ENCODE measurements at places on chromosomes 7 and 10.

GRCh38 chr10:17445400-17445998 is 8.9 kb downstream of the ST8SIA6 start:
- DNase-seq, result no peak

GRCh38 chr10:3622845-3623621 is 162.0 kb downstream of the KLF6 start:
- DNase-seq, result peak; percentile 67

- no peak for DNase-seq
These were observed 672.5 kb upstream of the ANKRD30A start for GRCh38 chr10:36452851-36453250.

- no peak for DNase-seq
These were observed at the start of gene NME8 for GRCh38 chr7:37848297-37848696. Gene NME8, plus strand, starts transcription at chr7:37848597. Its CDS starts 1,670 bp downstream, at chr7:37850267.

DNA sequence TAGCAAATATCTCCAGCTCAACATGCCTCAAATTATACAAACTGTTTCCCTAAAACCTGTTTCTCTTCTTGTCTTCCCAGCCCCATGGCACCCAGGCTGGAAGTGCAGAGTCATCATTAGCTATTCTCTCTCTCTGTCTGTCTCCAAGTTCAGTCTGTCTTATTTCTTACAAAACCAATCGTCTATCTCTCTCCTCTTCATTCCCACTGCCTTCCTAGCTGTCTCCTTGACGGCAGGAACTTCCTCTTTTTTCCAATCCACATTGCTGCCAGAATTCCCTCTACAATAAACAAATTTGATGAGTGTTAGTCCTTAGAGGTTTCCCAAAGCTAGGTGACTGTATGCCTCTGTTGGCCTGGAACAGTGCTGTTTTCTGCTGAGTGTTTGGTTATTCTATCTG is 14.9 kb upstream of the ZNRF2 start:
- no peak for DNase-seq

DNA sequence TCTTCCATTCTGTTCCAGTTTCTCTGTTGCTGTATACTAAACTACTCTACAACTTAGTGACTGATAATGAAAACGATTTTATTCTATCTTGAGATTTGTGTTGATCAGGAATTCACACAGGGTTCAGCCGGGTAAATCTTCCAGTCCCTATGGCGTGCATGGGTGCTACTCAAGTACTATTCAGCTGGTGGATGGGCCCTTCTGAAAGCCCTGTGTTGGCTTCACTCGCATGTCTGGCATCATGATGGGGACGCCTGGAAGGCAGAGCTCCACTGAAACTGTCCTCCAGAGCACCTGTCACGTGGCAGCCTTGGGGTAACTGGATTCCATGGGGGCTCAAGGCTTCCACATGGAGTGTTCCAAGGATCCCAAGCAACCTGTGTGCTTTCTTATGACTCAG is 86.0 kb upstream of the ZMIZ1 start:
- DNase-seq, result no peak

- no peak for DNase-seq
These were observed 163.1 kb upstream of the GDF10 start for GRCh38 chr10:47136866-47137265.

- DNase-seq, result no peak
These were observed 26.6 kb downstream of the ST8SIA6 start for GRCh38 chr10:17427666-17428350.

DNA sequence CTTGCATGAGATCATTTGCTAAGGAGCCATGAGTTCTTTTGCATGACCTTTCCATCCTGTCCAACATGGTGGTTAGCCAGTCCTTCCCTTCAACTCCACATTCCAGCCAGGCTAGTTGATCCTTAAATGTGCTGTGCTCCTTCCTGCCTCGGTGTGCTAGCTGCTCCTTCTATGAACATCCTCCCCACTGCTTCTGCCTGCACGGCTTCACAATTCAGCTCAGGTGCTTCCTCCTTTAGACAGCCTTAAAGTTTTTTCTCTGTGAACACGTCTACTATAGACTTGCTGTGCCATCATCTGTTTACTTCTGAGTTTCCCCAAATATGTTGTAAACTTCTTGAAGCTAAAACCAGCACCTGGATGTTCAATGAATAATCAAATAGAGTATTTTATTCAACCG is 95.5 kb downstream of the OTUD1 start:
- DNase-seq, result no peak

DNA sequence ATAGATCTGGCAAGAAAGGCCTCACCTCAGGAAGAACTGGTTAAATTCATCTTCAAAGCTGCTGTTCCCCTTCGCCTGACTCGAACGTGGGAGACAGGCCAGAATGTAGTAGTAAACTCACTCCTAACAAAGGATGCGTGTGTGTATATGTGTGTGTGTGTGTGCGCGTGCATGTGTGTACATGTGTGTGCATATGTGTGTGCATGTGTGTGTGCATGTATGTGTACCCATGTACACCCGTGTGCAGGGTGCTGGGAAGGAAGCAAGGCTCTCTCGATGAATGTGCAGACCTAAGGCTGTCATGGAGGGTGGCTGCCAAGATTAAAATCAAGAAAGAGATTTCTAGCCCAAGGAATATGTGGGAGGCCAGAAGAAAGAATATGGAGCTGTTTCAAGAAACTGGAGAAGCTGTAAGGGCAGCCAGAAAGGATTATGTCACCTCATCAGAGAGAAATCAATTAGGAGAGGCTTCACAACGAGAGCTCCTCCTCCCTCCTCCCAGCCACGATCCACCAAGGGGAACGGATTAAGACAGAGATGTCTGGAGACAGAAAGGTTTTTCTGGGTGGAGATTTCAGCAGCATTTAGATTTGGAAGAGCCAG is 34.0 kb upstream of the LBX1 start:
- DNase-seq, result no peak
